ENCODE measurements at places on chromosomes 11 and 22.

DNA sequence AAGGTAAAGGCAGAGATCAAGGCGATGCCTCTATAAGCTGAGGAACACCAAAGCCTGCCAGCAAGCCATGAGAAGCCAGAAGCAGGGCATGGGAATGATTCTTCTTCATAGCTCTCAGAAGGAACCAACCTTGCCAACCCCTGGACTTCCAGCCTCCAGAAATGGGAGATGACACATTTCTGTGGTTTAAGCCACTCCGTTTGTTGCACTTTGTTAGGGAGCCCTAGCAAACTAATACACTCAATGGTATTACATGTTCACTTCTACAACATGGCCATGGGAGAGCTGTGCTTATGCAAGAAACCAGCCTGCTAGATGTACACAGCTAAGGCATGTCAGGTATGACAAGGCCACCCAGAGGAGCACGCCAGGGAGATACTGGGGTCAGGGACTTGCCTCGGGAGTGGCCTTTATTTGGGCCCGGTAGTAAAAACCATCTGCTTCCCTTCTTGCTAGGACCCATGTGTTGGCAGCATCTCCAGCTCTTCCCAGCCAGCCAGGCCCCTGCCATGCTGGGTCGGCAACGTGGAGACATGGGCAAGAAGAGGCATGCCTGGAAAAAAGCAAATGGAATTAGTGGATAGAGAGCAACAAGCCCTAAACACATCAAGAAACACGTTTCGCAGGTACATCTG is 3.6 kb downstream of the C11orf16 start:
- DNase-seq, result no peak

GRCh38 chr11:95595973-95596489 is 193.6 kb downstream of the FAM76B start:
- DNase-seq, result no peak

GRCh38 chr22:19501897-19502447 is 22.2 kb downstream of the CLDN5 start:
- no peak for DNase-seq

DNA sequence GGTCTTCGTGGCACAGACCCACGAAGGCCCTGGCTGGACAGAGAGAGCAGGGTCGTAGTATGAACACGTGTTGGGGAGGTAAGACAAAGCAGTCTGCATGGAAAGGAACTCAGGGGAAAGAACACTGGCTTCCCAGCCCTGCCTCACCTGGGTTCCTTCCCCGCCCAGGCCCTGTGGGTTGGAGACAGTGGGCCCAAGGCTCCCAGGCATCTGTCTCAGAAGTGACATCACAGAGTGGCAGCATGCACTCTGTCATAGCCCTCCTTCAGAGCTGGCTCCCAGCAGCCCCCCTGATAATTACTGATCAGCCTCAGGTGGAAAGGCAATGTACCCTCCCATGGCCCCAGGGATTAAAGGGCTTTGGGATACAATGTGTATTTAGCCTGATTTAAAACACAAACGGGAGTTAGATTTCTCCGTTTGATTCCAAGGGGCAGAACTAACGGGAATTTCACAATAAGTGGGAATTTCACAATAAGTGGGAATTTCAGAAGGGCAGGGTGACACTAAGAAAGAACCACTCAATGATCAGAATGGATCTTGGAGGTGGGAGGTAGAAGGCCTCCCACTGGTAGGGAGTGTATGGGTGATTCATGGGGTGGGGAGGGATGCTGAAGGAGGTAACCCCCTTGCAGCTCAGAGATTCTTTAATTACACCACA is 65.1 kb downstream of the SLC22A12 start:
- DNase-seq, result no peak

GRCh38 chr11:12157241-12157661 is 46.9 kb downstream of the MICAL2 start:
- peak; percentile 68 for DNase-seq

DNA sequence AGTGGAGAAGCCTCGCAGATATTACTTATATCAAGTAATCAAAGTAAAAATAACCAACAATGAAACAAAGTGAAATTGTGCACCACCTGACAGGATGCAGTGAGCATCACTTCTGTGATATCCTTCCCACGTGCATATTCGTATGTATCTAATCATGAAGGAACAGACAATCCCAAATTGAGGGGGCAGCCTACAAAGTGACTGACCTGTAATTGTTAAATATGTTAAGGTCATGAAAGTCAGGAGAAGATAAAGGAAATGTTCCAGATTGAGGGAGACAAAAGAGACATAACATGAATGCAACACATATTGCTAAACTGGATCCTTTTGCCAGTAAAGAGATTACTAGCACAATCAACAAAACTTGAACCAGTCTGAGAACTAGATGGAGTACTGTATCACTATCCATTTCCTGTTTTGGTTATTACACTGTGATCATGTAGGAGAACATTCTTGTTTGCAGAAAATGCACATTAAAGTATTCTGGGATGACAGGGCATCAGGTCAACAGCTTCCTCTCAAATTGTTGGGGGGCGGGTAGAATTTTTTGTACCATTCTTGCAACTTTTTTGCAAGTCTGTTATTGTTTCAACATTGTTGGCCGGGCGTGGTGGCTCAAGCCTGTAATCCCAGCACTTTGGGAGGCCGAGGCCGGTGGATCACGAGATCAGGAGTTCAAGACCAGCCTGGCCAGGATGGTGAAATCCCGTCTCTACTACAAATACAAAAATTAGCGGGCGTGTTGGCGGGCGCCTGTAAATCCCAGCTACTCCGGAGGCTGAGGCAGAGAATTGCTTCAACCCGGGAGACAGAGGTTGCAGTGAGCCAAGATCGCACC is 2.0 kb downstream of the SBF2 start:
- no peak for DNase-seq

DNA sequence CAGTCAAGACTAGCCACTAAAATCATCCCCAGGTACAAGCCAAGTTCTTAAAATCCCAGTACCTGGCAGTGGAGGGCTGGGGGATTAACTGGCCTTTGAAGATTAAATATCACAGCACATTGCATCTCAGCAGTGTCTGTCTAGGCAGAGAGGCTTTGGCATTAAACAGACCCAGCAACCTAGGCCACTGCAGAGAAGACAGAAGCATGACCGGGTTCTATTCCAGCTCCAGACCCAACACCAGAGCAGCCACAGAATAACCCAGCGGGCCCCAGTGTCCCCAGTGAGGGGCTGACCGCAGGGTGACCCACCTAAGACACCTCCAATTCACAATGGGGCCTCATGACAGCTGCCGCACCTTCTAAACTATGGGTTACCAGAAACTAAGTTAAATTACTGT is 88.2 kb downstream of the SHANK2 start:
- DNase-seq, result no peak

DNA sequence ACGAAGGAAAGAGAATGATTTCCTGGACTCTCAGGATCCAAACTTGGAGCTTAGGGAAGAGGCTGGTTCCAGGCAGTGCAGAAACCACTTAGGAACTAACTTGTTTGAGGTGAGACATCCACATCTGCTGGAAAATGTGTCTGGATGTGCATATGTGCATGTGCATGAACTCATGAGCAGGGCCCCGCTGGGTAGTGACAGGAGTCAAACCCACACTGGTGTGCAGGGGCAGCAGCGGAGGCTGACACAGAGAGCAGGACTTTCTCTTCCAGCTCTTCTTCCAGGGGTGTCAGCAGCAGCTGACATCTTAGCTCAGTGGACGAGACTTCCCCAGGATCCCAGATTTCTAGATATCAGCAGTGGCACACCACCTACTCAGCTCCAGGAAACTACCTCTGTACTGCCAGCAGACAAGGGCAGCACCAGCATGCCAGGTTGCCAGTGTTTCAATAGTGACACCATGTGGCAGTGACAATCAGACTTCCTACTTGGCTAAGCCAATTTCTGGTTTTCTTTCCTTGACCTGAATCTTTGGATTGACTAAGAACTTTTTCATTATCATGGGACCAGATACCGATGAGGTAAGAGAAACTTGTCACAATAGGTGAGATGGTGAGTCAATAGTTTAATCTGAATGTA is 227.5 kb upstream of the ZC3H12C start:
- no peak for DNase-seq

- no peak for DNase-seq
These were observed 27.3 kb downstream of the FAM168A start for GRCh38 chr11:73570415-73571114.

DNA sequence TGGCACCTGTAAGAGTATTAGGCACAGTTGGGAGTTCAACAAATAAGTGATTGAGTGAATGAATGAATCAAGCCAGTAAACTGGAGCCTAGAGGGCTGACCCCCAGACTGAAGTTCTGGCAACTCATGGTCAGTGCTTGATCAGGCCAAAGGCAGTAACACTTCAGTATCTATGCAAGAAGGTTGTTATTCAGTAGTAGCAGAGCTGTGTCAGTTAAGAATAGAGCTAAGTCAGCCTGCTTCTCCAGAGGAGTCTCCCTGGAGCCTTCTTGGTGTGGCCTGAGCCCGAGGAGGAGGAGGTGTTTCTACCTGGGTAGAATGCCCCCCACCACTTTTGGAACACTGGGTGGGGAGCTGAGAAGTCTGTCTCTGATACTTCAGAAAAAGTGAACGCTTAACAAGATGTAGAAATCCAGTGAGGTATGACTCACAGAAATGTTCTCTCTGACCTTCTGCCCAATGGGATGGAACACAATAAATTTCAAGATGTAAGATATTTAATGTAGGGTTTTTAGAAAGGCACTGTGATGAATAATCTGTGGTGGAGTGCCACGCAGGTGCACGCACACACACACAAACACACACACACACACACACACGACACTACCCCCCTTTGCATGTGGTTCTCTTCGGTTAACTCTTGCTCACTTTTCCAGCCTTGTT is 219.9 kb downstream of the HIPK3 start:
- DNase-seq, result no peak

GRCh38 chr11:7581021-7581590 is 67.3 kb downstream of the PPFIBP2 start:
- DNase-seq, result no peak

DNA sequence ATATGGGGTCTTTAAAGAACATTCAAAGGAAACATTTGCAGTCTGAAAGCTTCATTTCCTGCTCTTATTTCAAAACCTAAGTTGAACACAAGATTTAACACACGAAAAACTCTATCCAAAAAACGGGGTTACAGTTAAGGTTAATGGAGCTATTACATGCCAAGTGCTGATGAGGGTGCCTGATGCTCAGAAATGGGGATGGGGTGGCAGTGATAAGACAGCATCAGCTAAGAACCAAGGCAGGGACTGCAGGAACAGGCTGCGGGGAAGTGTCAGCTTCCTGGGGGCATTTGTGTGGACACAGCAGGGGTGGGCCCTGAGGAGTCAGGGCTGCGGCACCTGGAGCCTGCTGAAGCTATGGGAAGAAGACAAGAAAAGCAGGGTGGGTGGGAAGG is 12.2 kb downstream of the DGCR2 start:
- DNase-seq, result no peak

GRCh38 chr11:73177380-73177777 is 35.3 kb upstream of the FCHSD2 start:
- DNase-seq, result no peak

DNA sequence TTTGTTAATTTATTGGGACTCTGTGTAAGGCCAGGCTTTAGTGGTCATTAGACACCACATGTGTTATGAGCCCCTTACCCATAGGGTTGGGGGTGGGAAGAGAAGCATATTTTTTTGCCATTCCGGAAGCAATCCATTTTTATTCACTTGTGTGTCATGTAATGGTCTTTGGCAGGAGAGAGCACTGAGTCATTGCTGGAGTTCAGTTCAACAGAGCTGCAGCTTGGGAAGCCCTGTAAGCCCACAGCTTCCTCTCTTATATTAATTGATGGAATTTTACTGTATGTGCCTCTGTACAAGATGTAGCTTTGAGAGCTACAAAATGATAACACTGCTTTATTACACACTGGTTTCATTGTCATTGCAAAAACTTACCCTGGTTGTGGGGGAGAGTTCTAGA is 177.3 kb upstream of the SORL1-AS1 start:
- peak; percentile 66 for DNase-seq

DNA sequence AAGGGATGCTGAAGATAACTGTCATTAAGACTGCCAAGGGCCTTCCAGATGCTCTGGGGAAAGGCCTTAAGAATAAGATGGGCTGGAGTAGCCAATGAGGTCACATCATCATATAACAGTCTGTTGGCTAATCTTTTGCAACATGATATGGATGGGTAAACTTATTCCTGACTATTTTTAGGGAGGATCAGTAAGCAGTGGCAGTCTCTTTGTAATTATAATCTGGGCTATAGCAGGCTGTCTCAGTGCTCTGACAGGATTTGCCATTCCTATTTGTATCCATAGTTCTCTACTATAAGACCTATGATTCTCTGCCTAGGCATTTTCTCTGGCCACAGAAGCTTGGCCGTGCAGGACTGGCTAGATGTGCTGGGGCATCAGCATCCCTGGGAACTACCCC is 16.1 kb upstream of the CALCB start:
- no peak for DNase-seq

GRCh38 chr11:71255800-71256479 is 3.6 kb upstream of the SHANK2 start:
- DNase-seq, result no peak

GRCh38 chr11:2790568-2790921 is 90.8 kb upstream of the KCNQ1OT1 start:
- no peak for DNase-seq

DNA sequence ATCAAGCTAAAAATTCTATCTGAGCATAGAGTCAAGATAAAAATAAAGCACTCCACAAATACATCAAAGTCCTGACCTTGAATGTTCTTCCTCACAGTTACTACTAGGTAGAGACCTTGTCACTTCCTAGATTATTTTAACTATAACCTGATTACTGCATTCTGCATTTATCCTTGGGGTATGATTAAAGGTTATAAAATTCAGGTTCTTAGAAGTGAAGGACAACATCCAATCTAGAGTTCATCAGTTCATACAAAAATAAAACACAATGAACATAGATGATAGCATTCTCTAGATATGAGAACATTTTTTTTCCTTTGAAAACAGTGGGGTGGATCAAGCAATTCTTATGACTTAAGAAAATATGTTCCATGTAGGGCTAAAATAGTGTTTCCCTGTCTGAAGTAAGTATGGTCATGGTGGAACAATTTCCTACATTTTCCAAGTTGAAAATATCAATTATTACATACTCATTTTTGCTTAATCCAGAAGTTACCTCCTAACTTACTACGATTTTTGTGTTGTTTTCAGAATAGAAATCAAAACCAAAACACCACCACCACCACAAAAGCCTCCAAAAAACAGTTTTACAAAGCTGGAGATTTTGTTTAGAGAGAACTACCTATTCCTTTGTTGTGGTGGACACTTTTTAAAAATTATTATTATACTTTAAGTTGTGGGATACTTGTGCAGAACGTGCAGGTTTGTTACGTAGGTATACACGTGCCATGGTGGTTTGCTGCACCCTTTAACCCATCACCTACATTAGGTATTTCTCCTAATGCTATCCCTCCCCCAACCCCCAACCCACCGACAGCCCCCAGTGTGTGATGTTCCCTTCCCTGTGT is 112.0 kb upstream of the DDI1 start:
- no peak for DNase-seq

DNA sequence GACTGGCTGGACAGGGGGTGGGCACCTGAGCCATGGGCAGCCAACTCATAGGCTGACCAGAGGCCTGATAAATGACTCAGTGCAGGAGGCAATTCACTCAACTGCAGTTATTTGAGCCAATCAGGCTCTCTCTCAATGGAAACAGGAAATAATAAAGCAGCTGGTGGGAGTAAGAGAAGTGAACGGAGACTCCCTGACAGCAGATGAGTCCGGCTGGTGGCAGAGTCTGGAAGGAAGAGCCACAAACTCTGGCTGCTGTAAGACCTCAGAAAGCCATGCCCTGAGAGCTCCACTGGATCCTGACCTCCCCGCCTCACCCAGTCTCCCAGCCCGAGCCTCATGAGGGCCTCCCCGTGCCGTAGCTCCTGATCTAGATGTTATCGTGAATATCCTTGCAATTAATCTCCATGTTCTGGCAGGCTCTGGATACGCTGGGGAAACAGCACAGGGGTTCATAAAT is 69.8 kb downstream of the TRIM29 start:
- DNase-seq, result peak; percentile 25

- DNase-seq, result no peak
These were observed 20.1 kb upstream of the SPTBN2 start for GRCh38 chr11:66749091-66749490.

Measured in fibroblast of skin of left quadriceps (primary cell).